ENCODE measurements at places on chromosomes 16 and 17. TPM values are rescaled to one million over a fixed set of nuclear protein-coding genes. Genes with fewer than 3 reads are reported as not detected.

Gene RHBDL1
- 14.0 TPM for total RNA-seq

Gene GRAPL
- total RNA-seq, result not detected

Gene BAIAP2
- 60.3 TPM for total RNA-seq

Gene KRT36
- total RNA-seq, result under 0.01 TPM

Gene HASPIN
- total RNA-seq, result 0.64 TPM

Gene DNAH9
- total RNA-seq, result under 0.01 TPM

Gene PCTP
- total RNA-seq, result 13.6 TPM

Gene TP53TG3D
- not detected for total RNA-seq

Gene KRT24
- total RNA-seq, result 1.6 TPM

Gene MYH13
- total RNA-seq, result not detected

Gene ADAM11
- total RNA-seq, result 0.53 TPM

Gene PRKCB
- not detected for total RNA-seq

Gene SLC9A5
- total RNA-seq, result 0.26 TPM

Gene NHLRC4
- total RNA-seq, result under 0.01 TPM

Gene BRICD5
- total RNA-seq, result 1.2 TPM

Gene JPH3
- total RNA-seq, result not detected
